ENCODE measurements at places on chromosomes 4 and X.

- no peak for DNase-seq
Measured at GRCh38 chr4:143383005-143383574, 46.4 kb downstream of the GAB1 start.

DNA sequence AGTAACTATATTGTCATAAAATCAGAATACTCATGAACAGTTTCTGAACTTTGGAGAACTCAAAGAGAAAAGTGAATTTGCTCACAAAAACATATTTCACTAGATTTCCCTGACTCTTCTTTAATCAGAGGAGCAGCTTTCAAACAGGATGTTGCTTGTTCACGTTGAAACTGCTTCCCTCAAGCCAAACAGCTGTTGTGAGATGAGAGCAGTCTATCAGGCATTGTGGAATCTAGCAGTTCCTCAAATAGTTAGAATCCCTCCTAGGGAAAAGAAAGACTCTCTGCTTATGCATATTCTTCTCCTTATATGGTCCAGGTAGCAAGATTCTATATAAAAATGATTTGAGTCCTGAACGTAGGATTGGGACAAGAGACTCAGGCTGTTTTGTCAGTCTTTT lies 1012.1 kb downstream of the FAM133A start:
- DNase-seq: no peak

DNA sequence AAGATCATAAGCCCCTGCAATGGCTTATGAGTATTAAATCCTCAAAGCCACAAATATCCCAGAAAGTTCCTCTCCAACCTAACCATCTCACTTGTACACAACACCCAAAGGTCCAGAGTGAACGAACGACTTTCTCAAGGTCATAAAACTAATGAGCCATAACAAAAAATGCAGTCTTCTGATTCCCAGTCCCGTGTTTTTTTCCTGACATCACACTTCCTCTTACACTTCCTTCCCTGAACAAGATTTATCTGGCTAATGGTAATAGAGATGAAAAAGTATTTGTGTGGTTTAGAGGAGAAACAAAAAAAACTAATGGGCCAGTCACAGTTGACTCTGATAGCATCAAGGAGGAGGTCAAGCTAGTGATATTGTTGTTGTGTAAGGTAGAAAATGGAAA lies 99.5 kb upstream of the KLHL13 start:
- DNase-seq: no peak

DNA sequence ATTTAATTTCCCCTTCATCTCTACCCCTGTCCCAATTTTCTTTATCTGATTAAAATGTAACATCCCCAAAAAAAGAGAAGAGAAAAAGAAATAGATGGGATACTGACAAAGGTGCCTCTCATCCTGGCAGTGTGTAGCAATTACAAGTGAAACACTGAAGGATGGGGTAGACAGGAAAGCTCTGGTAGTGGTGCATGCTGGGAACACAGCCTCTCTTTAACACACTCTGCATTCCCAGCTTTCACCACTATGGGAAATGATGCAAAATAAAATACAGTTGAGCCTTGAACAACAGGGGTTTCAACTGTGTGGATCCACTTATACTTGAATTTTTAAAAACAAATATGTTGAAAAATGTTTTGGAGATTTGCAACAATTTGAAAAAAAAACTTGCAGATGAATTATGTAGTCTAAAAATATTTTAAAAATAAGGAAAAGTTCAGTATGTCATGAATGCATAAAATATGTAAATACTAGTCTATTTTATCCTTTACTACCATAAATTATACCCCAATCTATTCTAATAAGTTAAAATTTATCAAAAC lies 239.2 kb upstream of the DDX53 start:
- DNase-seq: no peak

- peak; percentile 2 for DNase-seq
Measured at GRCh38 chr4:101140228-101140627, 207.1 kb downstream of the PPP3CA start.

DNA sequence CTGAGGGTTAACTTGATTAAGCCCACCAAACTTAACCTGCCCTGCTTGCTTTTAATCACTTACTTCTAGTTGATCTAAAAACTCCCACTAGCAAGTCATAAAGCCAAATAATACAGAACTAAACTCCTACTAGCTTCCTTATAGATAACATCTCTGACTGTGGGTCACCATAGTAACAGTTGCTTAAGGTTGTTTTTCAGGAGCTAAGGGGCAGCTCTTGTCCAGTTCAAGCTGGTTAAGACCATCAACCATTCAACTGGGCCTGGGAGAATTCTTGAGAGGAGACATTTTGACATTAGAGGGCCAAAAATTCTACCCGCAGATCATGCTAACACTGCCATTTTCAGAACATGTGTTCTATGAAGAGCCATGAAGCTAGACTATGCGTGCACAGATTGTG lies 67.0 kb downstream of the UCHL1 start:
- DNase-seq: no peak

GRCh38 chr4:184598753-184599491 lies 50.3 kb downstream of the CASP3 start:
- no peak for DNase-seq

DNA sequence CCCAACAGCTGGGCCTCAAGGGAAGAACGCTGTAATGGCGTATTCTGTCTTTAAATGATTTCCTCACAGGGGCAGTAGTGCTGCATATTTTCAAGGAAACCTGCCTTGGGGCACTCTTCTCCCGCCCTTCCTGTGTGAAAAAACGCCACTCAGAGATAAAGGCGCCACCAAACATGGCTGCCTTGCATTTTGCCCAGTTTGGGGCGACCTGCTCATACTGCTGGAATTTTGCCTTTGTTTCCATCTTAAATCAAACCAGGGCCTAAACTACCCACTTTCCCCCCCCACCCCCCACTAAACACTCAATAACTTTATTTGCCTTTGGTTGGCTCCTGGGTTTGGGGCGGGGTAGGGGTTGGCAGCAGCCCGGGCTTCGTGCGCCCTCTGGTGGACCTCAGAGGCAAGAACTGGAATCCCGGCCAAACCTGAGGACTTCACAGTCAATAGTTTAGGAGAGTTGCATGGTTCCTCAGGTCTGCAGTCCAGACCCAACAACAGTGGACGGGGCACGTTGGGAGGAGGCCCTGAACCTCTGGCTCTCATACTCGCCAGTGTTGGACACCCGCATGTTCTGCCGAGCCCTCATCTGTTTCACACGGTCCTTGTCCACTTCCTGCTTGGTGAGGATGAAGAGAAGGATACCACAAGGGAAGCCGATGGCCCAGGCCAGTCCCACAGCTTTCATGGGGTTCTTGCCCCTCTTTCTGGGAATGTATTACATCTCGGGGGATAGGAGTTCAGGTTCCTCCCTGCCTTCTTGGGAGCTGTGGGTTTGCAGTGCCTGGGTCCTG lies 220.1 kb upstream of the STK26 start:
- no peak for DNase-seq

DNA sequence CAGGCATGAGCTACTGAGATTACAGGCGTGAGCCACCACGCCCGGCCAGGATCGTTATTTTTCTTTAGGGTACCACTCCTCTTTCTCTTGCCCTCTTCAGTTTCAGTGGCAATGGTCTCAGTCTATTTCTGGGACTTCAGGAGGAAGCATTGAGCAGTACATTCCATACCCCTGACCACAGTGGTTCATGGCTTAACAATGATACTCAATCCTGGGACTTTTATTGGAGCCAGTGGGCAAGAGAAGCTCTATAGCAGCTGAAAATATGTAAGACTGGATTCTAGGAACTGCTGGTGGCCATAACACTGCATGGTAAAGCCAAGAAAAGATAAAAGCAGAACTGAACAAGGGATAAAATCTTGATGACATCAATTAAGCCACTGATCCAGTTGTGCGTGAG lies 5.8 kb upstream of the CCNA2 start:
- DNase-seq: no peak

- DNase-seq: no peak
Measured at GRCh38 chrX:143429811-143430210, 87.5 kb downstream of the SPANXN3 start.

- no peak for DNase-seq
Measured at GRCh38 chr4:141090473-141090872, 42.8 kb downstream of the RNF150 start.

DNA sequence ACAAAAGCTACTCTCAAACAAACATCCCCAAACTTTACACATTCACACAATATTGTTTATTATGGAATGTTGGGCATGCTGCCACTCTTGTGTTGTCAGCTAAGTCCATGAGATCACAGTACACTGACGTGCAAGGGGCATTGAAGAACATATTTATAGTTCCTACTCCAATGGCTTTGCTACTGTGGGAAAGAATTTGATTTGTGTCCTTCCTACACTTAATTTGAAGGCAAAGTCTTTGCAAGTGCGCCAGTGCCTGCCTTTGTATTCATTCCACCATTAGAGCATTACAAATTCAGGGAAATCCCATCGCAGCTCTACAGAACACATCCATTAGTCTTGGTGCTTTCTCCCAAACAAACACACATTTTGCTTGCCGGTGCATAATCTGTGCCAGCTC lies 45.4 kb upstream of the FTHL17 start:
- no peak for DNase-seq

GRCh38 chr4:64330143-64330542 lies 79.1 kb downstream of the TECRL start:
- DNase-seq: no peak

DNA sequence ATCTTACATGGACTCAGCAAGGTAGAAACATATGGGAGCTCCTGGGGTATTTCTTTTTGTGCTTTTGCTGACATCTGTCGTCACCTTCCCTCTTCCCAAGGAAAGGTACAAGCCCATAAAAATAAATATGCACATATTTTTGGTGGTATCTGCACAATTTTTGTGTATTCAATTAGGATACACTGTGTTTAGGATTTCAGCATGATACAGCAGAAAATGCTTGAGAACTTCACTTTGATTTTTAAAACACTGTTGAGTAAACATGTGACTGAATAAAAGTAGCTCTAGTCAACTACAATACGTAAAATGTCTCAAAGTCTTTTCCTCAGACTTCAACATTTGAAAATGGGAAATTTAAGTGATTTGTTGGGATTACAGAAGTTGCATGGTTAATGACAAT lies 99.4 kb upstream of the SPANXC start:
- no peak for DNase-seq

DNA sequence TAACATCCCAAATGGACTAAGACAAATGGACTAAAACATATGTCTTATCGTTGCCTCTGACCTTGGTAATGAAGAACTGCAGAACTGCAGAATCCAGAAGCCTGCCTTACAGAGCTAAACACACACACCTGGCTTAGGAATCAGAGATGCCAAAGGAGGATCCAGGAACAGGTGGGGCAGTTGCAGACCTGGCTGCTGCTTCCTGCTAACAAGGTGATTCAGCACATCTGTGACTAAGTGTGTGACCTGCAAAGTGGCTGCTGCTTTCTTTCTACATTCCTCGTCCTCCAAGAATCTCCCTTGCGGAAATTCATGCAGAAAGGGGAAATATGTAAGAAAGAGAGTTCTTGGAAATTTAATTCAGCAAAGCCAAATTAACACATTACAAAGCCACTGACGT lies 96.8 kb upstream of the NLGN4X start:
- no peak for DNase-seq

DNA sequence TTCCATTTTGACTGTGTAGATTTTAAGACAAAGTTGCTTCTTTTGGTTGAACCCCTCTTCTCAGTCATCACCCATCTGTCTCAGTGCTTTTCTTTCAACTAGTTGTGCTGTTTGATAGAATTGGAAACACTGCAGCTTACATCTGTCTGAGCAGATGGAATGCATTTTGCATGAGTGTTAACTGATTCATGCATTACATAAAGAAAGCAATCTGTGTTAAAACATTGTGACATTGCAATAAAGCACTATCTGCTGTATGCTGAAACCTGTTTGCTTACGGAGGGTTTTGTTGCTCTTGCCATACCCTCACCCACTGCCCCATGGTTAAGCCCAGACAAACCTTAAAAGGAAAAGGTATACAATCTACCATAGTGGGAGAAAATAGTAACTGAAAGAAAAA lies 47.4 kb downstream of the NRK start:
- DNase-seq: no peak

GRCh38 chr4:89752932-89753598 lies 83.9 kb downstream of the SNCA start:
- no peak for DNase-seq

DNA sequence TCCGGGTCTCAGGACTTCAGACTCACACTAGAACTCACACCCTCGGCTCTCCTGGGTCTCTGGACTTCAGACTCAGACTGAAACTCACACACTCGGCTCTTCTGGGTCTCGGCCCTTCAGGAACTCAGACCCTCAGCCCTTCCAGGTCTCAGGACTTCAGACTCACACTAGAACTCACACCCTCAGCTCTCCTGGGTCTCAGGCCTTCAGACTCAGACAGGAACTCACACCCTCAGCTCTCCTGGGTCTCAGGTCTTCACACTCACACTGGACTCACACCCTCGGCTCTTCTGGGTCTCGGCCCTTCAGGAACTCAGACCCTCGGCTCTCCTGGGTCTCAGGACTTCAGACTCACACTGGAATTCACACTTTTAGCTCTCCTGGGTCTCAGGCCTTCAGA lies 137.3 kb downstream of the CRLF2 start:
- DNase-seq: no peak

- no peak for DNase-seq
Measured at GRCh38 chrX:7362111-7362510, 214.2 kb upstream of the PUDP start.

DNA sequence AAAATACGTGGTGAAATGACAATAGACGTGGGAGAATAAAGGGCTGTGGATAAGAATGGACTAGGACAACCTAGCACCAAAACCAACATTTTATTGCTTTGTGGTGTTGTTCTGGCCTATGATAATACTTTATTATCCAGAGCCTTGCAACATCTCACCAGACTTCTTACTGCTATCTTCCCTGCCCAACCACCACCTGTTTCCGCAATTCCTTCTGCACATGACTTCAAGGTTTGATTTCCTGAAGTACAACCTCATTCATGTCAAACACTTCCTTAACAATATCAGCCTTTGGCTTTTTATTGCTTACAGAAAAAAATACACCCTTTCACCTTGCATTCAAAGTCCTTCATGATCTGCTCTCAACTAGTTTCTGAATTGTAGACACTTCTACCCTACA lies 84.8 kb downstream of the RTL3 start:
- no peak for DNase-seq

DNA sequence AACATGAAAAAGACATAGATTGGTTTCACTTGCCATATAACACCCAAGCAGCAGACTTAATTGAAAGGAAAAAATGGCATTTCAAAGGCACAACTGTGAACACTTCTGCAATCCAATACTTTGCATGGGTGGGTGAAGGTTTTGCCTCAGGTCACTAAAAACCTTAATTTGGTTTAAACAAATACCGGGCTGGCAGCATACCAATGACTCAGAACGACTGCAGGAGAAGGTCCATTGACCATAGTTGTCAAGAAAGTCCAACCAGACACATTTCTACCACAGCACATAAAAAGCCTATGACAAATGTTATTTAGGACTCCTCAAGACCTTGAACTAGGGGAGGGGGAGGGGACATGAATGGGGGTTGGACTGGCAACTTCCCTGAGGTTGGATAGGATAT lies 183.6 kb upstream of the TRPC5 start:
- DNase-seq: no peak

DNA sequence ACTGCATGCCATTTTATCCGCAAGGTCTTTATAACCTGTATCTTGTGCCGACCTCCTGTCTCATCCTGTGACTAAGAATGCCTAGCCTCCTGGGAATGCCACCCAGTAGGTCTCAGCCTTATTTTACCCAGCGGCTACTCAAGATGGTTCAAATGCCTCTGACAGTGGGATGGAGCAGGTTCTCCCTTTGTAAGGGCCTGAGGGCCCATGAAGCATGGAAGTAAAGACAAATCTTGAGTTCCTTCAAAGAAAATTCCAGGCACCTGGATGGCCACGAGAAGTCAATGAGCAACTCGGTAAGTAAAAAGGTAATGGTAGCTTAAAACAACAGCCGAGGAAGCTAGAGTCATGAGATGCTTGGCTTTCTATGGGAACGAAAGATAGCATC lies 19.6 kb upstream of the PRKX start:
- DNase-seq: no peak
